ENCODE measurements at places on chromosomes 1 and 21.

DNA sequence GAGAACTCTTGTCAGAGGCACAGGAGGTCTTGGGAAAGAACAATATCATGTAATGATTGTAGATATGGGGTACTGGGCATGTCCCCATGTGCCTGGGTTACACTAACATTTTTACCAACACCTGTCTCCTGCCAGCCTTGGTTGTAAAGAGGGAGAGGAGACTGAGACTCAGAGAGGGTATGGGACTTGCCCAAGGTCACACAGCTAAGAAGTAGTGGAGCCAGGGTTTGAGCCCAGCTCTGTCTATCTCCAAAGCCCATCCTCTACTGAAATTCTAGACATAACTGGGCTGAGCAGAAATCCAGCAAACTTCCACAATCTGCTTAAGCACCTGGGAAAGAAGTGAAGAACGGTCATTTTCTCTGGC is 2.6 kb upstream of the THEMIS2 start:
- no peak for DNase-seq

DNA sequence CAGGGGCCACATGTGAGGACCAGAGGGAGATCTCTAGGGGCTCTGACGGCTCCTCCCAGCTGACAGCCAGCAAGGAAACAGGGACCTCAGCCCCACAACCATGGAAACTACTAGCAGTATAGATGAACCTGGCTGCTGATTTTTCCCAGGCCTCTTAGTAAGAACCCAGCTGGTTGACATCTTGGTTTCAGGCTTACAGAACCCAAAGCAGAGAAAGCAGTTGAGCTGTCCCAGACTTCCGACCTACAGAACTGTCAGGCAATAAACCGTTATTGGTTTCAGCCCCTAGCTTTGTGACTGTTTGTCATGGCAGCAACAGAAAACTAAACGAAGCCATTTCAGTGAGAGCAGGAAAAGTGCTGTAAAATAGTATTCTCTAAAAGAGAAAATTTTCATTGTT is 36.4 kb downstream of the ETS2 start:
- DNase-seq = no peak

- no peak for DNase-seq
Observed at GRCh38 chr1:114109981-114110380, 43.7 kb downstream of the SYT6 start.

DNA sequence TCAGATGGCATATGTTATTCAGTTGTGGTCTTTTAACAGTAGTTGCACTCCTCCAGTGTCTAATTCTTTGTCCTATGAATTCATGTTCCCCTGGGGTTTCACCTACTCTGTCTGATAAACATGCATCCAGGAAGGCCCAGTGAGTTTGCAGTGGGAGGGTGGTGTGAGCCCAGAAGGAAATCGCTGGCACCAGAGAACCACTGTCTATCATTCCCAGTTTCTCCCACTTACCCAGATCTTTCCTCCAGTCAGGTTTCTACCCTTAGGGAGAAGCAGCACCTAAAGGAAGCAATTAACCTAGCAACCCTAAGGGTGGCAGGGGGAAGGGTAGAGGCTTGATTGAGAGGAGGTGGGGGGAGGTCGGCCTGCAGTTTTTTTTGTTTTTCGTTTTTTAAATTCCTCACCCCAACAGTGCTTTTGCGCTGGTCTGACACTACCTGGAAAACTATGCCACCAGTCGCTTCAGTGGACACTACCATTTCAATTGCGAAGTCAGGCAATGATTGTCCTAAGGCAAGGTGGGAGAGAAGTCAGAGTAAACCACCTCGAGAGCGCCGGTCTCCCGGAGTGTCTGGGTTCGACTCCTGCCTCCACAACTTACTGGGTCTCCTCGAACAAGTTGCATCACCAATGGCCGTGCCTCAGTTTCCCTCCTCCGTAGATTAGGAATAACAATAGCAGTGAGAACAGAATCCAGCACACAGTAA is 766 bp upstream of the SLC44A3 start:
- no peak for DNase-seq

GRCh38 chr21:29305561-29305960 is 6.8 kb downstream of the BACH1 start:
- DNase-seq = no peak

- peak; percentile 20 for DNase-seq
Observed at GRCh38 chr1:60670302-60670701, 412.1 kb upstream of the NFIA start.

DNA sequence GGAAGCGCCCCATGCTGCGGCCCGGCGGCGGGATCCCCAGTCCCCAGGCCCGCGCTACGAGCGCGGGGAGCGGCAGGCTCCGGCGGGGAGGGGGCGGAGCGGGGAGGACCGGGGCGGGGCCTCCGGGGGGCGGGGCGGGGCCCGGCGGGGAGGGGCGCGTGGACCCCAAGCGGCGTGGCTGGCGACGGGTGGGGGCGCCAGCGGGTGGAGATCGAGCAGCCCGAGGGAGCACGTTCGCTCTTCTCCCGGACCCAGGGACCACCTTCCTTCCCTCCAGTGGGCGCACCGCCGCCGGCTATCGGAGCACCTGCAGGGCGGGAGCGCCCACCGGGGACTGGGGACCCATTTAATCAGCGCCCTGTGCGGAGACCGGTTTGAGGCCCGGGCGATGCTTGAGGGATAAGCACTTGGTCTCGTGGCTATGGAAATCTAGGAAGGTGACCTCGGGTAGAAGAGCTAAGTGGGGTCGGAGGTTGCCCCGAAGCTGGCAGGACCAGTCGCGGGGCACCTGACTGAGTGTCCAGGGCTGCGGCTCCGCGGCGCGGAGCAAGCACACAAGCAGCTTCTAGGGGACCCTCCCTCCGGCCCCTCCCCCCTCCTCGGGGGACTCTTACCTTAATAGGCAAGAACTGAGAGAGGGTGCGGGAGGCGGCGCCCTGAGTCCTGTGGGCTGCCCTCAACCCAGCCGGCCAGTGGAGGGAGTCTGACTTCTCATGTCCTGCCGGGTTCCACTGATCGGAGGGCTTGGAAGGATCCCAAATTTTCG is at the start of gene TSPAN2:
Gene TSPAN2, minus strand, starts transcription at position 84 of the 766 bp plus-strand sequence. Its CDS starts 71 bp downstream, at position 13.
- peak; percentile 79 for DNase-seq

GRCh38 chr21:16590641-16591292 is 861.0 kb downstream of the USP25 start:
- DNase-seq = no peak

GRCh38 chr1:77797991-77798390 is 18.5 kb downstream of the MIGA1 start:
- no peak for DNase-seq

DNA sequence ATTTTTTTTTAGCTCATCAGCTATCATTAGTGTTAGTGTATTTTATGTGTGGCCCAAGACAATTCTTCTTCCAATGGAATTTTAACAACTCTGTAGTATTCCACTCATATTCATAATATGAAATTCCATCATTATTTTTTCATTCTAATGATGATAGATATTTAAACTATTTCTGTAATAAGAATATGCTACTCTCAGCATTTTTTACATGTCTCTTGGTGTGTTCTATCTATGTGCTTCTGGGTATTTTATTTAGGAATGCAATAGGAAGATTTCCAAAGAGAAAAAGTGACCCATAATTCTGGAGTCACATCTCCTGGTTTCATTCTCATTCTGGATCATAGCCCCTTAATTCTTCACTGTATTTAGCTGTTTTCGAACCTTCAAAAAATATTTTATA is 109.5 kb downstream of the LRRC53 start:
- DNase-seq = no peak

- no peak for DNase-seq
Observed at GRCh38 chr1:10738061-10739058, 58.1 kb downstream of the CASZ1 start.

DNA sequence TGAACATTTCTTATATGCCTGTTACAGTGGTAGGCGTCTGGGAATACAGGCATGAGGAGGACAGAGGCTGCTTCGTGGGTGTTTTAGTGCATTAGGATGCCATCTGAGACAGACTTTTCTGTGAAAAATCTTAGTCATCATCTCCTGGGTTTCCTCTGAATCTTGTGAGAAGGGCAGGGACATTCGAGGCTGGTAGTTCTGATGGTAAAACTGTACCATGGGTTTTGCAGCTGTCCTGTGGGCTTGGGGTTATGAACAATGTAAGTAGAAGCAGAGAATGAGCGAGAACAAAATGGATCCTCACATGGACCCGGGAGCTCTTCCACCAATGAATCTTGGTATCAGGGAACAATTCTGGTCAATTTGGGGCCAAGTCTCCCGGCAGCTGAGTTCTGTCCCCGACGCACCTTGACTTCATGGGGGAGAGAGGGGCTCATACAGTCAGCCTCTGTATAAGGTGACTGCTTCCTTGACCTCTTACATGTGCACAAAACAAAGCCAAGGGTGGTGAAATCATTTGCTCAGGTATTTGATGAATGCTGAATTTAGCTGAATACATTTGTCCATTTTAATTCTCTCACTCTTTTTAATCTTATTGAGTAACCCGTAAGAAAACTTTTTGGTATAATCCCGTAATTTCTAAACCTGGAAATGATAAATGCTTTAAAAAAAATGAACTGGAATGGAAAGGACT is 63.6 kb upstream of the ERRFI1 start:
- DNase-seq = no peak

- no peak for DNase-seq
Observed at GRCh38 chr21:16007943-16008342, 278.2 kb downstream of the USP25 start.

- peak; percentile 82 for DNase-seq
Observed at GRCh38 chr1:50422946-50423669, at the start of gene DMRTA2. Gene DMRTA2, minus strand, starts transcription at chr1:50423443. Its CDS starts 1,907 bp downstream, at chr1:50421536.

DNA sequence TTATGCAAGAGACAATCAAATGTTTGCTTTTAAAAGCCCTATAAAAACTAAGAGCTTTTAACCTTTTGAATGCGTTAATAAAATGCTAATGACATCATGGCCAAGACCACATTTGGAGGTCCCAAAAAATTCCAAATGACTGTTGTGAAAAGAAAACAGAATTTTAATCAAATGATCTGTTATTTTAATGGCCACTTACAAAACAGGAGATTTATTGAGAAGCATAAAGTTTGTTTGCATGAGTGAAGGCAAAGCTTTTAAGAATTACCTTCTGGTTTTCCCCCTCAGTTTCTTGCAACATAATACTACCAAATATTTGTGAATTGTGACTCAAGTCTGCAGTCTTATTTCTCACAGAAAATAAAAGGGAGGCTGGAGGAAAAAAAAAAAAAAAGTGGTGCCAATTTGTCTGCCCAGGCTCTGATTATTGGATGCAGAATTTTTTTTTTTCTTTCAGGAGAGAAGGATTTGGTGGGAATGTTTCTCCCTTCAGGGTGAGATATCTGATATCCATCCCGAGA is 60.7 kb downstream of the GORAB start:
- no peak for DNase-seq

Measured in retina (tissue), 1 donor.